GM04503 (cell line): ENCODE measurements at places on chromosomes 4 and X.

DNA sequence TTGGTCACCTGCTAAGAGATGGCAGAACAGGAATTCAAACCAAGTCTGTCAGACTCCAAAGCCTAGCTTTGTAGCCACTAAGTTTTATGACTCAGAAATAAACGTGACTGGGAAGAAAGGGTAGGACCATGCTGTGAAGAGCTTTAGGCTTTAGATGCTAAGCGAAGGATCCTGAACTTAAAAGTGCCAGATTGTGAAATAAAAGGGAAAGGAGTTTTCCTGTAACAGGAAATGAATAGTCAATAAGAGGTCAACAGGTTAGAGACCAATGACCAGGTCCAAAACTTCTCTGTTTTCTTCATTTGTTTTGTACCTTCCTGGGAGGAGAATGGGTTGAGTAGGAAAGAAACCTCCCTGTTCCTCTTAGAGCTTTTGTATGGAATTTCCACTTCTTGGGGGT lies 98.8 kb upstream of the EOLA2 start:
- no peak for DNase-seq

DNA sequence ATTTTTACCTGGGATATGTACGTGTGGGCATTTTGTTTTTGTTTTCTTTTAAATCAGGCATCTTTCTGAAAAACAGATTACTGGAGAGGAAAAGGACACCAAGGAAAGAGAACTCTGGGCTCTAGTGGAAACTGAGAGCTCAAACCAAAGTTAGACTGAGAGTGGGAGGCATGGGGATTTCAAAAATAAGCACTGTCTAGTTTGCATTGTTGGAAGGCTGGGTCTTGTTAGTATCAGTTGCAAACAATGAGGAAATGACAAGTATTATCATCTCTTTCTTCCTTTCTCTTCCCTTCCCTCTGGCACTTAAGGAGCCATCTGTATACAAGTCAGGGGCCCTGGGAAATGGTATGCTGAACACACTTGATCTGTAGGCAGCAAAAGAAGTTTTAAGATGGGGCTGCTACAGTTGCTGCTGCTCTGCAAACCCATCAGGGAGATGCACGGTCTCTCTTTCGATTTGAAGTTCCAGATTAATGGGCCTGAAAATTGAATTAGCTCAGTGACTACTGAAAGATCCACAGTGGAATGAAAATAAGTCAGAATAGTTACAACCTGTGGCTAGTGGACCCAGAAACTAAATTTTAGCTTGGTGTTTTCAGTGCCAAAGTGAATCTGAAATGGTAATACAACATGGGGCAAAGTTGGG lies 48.0 kb upstream of the GRXCR1 start:
- no peak for DNase-seq

- DNase-seq, result no peak
Observed at GRCh38 chrX:6184900-6185515, 43.7 kb downstream of the NLGN4X start.

GRCh38 chr4:168715896-168716295 lies 219.0 kb downstream of the PALLD start:
- no peak for DNase-seq
